ENCODE measurements at places on chromosomes 2 and 18. TPM values are rescaled to one million over a fixed set of nuclear protein-coding genes. Genes with fewer than 3 reads are reported as not detected.

GRCh38 chr2:4827836-4828235, 864.3 kb upstream of the SOX11 start:
- H3K36me3 ChIP-seq: no peaks in the 10 kb centered on the region
- no peak for DNase-seq
- H3K4me1 ChIP-seq: no peaks in the 10 kb centered on the region
- H3K27me3 ChIP-seq: no peaks in the 10 kb centered on the region
- no peak overlapping the region for H3K4me3 ChIP-seq
- H3K27ac ChIP-seq: no peak overlapping the region

Gene RGPD4
- total RNA-seq: not detected

DNA sequence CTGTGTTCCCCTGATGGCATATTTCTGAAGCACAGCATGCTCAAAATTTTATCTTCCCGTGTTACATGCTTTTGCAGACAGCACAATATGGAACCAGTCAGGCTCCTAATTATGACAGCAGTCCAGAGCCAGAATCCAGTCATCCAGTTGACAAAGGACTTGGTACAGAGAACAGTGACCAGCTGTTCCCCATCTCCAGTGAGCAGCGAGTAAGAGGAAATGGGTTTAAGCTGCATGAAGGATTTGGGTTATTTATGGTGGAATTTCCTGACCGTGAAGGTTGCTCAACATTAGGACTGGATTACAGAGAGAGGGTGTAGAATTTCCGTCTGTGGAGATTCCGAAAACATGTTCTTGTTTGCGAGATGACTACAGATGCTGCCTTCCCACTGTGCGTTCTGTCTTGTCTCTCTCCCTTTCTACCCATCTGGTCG, 24.4 kb downstream of the SGPP2 start:
- H3K4me3 ChIP-seq: no peak overlapping the region
- H3K27ac ChIP-seq: no peak overlapping the region
- H3K27me3 ChIP-seq: no peaks in the 10 kb centered on the region
- peak; percentile 69 for DNase-seq
- H3K4me1 ChIP-seq: no peaks in the 10 kb centered on the region

Gene AMER3
- not detected for total RNA-seq

DNA sequence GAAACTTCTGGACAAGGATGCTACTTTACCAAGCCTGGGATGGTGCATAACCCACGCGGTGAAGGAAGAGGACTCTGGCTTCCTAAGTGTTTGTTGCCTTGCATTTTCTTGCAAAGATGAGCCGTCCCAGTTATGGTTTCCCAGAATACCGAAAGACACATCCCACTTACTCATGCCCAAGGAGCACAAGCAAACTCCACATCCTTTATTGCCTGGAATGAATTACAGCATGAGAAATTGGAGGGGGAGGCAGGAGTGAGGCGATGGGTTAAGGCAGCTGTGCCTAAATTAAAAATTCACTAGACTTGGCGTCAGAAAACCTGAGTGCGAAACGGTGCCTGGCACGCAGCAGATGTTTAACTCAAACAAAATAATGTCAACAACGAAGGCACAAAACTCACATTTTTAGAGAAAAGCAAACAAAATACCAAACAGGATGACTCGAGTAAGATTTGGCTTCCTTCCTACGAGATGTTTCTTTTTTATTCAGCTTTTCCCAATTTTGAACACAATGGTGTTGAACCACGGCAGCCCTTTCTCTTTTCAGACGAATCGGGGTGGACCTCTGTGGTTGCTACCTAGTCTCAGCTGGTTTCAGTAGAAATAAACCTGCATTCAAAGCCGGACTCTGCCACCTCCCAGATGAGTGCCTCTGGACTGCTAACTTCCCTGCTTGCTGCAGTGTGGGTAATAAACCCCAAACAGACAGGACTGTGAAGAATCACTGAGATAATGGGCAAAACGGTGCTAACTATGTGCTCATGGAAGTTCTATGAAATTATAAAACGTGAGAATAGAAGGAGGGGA, 100.3 kb upstream of the NCK2 start:
- no peak overlapping the region for H3K27ac ChIP-seq
- no peak overlapping the region for H3K4me3 ChIP-seq
- no peak for DNase-seq
- H3K36me3 ChIP-seq: no peaks in the 10 kb centered on the region
- no peaks in the 10 kb centered on the region for H3K4me1 ChIP-seq
- no peaks in the 10 kb centered on the region for H3K27me3 ChIP-seq

Gene VWC2L
- total RNA-seq: 0.09 TPM

Gene TMEM169
- total RNA-seq: 4.6 TPM

Gene NFE2L2
- total RNA-seq: 149 TPM

- no peak overlapping the region for H3K27ac ChIP-seq
- no peak for DNase-seq
- H3K4me1 ChIP-seq: no peaks in the 10 kb centered on the region
- no peaks in the 10 kb centered on the region for H3K36me3 ChIP-seq
- no peak overlapping the region for H3K4me3 ChIP-seq
- no peaks in the 10 kb centered on the region for H3K27me3 ChIP-seq
Measured at GRCh38 chr2:156540706-156541105, 104.5 kb downstream of the GPD2 start.

GRCh38 chr2:13682540-13683272, 949.8 kb upstream of the LRATD1 start:
- H3K4me3 ChIP-seq: no peak overlapping the region
- no peak overlapping the region for H3K27ac ChIP-seq
- H3K27me3 ChIP-seq: no peaks in the 10 kb centered on the region
- DNase-seq: no peak

DNA sequence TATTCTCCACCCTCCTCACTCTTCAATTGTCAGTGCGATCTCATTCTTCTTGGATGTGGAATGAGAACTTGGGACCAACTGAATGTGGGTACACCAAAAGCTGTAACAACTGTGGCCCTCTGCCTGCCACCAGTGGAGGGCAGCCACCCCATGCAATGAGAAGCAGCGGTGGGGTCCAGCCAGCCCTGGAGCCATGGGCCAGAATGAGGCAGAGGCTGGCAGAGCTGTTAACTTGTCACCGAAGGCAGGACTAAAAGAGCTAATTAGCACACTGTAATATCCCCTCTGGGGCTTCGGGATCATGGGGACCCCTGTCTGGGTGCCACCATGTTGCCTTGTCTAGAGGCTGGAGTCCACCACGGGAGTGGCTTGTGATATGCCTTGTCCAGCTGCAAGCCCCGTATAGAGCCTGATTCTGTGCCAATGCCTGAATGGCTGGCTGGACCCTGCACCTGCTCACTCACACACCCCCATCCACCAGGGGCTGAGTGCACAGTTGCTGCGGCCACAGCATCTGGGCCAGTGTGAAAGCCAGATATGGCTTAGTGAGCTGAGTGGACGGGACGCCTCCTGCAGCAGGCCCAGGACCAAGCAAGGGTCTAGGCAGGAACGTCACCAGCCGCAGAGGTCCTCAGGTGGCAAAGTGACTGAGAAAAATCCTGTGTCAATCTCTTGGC, 680.5 kb downstream of the DSC3 start:
- H3K27me3 ChIP-seq: no peaks in the 10 kb centered on the region
- no peaks in the 10 kb centered on the region for H3K4me1 ChIP-seq
- no peaks in the 10 kb centered on the region for H3K36me3 ChIP-seq
- DNase-seq: peak; percentile 27

Gene INHBB
- total RNA-seq: 3.7 TPM

GRCh38 chr2:60958361-60958760, 59.2 kb upstream of the PEX13 start:
- H3K4me3 ChIP-seq: no peak overlapping the region
- no peak for DNase-seq

- peaks cover 11% of the 10 kb centered on the region for H3K36me3 ChIP-seq
- no peak overlapping the region for H3K4me3 ChIP-seq
- DNase-seq: no peak
- peaks cover 15% of the 10 kb centered on the region for H3K4me1 ChIP-seq
- peak overlapping the region; percentile 54 for H3K27ac ChIP-seq
Measured at GRCh38 chr2:9385841-9386240, 37.5 kb downstream of the ITGB1BP1 start.

Gene ARHGAP25
- total RNA-seq: 20.4 TPM

GRCh38 chr2:112618383-112618782, 27.4 kb upstream of the SLC20A1 start:
- H3K36me3 ChIP-seq: no peaks in the 10 kb centered on the region
- no peak overlapping the region for H3K4me3 ChIP-seq
- H3K4me1 ChIP-seq: no peaks in the 10 kb centered on the region
- no peak overlapping the region for H3K27ac ChIP-seq

GRCh38 chr2:145199042-145199441, 679.1 kb upstream of the ZEB2 start:
- DNase-seq: peak; percentile 87
- no peak overlapping the region for H3K27ac ChIP-seq
- H3K36me3 ChIP-seq: no peaks in the 10 kb centered on the region
- no peak overlapping the region for H3K4me3 ChIP-seq
- H3K27me3 ChIP-seq: no peaks in the 10 kb centered on the region
- H3K4me1 ChIP-seq: no peaks in the 10 kb centered on the region

DNA sequence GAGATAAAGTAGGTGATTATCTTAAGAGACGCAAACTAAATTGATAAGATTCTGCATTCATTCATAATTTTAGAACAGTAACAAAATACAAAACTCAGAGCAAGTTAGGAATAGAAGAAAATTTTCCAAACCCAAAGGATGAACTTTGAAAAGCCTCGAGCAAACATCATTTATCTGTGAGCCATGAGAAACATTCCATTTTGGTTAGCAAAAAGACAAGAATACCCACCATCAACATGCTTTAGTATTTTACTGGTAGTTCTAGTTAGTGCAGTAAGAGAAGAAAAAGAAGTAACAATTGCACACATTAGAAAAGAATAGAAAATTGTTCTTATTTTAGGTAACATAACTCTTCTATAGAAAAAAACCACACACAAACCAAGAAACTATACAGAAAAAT, 291.3 kb upstream of the TCF4 start:
- no peaks in the 10 kb centered on the region for H3K27me3 ChIP-seq
- H3K4me1 ChIP-seq: no peaks in the 10 kb centered on the region
- H3K27ac ChIP-seq: no peak overlapping the region

Gene FSHR
- 0.54 TPM for total RNA-seq

- H3K27me3 ChIP-seq: peaks cover 34% of the 10 kb centered on the region
- H3K27ac ChIP-seq: no peak overlapping the region
- H3K4me3 ChIP-seq: no peak overlapping the region
- peak; percentile 16 for DNase-seq
Measured at GRCh38 chr2:86790134-86790675, 508 bp downstream of the CD8A start.

DNA sequence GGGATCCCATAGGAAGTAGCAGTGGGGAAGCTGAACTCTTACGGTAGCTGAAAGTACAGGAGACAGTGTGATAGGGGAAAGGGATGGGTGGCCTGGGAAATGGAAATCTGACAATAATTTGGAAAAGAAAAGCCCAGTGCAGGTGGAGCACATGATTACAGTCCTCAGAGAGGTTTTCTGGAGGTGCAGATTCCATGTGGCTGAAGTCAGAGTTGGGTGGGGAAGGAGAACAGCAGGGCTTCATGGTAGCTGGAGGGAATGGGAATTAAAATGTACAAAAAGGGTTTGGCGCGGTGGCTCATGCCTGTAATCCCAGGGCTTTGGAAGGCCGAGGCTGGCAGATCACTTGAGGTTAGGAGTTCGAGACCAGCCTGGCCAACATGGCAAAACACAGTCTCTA, 12.2 kb downstream of the HRH4 start:
- no peak overlapping the region for H3K27ac ChIP-seq
- no peaks in the 10 kb centered on the region for H3K36me3 ChIP-seq
- H3K4me3 ChIP-seq: no peak overlapping the region
- no peaks in the 10 kb centered on the region for H3K27me3 ChIP-seq
- no peaks in the 10 kb centered on the region for H3K4me1 ChIP-seq

Gene FAM228A
- total RNA-seq: 0.76 TPM

Gene CYP27C1
- 0.35 TPM for total RNA-seq

- H3K27me3 ChIP-seq: no peaks in the 10 kb centered on the region
- H3K36me3 ChIP-seq: no peaks in the 10 kb centered on the region
- no peak overlapping the region for H3K27ac ChIP-seq
- no peaks in the 10 kb centered on the region for H3K4me1 ChIP-seq
- no peak overlapping the region for H3K4me3 ChIP-seq
Measured at GRCh38 chr2:97745474-97746174, 32.2 kb downstream of the ZAP70 start.

DNA sequence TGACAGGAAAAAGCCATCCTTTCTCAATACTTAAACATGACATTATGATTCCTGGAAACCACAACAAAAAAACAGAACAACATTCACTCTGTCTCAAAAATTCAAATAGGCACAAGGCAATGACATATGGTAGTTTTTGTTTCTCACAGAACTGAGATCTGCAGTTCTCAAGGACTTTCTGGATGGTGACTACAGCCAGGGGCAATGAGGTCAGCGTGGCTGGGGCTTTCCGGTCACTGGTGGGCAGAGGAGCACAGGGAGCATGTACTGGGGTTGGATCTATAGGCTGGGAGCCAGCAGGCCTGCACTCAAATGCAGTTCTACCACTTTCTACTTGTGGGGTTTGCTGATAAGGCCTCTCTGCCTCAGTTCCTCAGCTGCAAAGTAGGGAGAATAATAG, 72.0 kb downstream of the CTAGE1 start:
- no peak overlapping the region for H3K4me3 ChIP-seq
- DNase-seq: no peak
- peak overlapping the region; percentile 67 for H3K27ac ChIP-seq

DNA sequence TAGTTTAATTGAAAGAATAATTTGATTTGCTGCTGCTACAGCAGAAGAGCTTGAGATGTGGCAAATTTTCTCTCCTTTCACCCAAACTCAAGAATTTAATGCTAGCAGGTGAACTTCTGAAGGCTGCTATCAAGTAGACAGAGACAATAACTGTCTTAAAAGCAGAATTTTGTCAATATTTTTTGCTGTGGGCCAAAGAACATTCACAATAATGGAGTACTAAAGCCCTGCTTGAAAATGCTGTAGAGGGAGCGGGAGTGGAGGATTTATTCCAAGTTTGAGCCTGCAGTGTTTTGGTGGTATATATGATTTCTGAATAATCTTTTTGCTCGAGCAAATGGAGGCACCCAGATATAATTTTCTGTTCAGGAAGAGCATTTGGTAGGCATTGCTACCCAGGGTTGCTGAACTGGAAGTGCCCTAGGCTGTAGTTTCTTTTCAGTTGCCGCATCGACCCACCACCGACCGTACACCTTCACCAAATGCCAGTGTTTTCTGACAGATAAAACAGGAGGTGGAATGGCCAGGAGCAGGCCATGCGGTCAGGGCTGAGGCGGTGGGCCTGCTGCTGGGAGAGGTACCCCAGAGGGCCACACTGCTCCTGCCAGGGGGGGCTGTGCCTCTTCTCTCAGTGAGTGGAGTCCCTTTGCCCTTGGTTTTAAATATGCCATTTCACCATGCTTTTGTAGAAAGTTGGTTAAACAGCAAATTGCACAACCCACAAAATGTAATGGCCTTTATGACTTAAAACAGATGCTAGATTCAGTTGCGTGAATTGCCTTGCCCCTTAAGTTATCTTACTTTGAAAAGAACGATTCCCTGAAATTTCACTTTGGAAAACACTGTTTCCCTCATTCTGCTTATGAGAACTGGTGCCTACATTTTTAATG, 36.4 kb downstream of the TSHZ1 start:
- H3K4me1 ChIP-seq: peaks cover 14% of the 10 kb centered on the region
- no peak for DNase-seq
- no peaks in the 10 kb centered on the region for H3K36me3 ChIP-seq
- H3K27ac ChIP-seq: peak overlapping the region; percentile 66
- H3K27me3 ChIP-seq: no peaks in the 10 kb centered on the region
